Cerebellar nuclear complex (tissue), 1 donor: ENCODE measurements at places on chromosomes 13 and 19.

- no peak for DNase-seq
Observed at GRCh38 chr13:51584731-51585672, 740 bp downstream of the WDFY2 start.

- DNase-seq, result no peak
Observed at GRCh38 chr13:31485183-31485582, 254.1 kb upstream of the RXFP2 start.

DNA sequence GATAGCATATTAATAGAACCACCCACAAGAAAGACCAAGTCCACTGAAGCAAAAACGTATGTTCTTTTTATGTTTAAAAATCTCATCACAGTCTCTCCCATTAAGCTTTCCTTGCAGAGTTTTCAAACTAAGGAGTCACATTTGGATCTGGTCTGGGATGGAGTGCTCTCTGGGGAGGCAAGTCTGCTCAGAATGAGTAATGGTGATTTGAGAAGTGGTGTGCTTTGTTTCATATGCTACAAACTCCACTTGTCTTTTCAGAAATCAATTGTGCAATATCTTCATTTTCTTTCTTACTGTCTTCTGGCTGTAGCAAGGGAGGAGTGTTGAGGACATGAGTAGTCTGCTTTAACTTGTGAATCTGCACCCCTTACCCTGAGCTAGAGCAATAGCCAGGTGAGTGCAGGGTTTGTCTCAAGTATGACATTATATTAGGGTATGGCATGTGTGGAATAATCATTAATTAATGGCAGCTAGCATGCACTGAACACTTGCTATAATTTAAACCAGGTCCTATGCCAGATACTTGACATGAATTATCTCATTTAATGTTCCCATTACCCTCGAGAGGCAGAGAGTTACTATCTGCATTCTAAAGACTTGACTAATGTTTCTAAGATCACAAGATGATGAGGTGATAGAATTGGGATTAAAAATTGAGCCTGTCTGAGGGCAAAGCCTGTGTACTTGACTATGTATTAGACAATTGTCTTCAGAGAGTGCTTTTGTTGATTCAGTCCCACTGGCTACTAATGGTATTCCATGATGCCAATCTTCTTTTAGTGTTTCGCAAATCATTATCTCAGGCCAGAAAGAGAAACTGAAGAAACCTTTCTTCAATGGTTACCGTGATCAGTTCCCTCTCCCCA, 171.8 kb downstream of the GPC6 start:
- DNase-seq, result no peak

DNA sequence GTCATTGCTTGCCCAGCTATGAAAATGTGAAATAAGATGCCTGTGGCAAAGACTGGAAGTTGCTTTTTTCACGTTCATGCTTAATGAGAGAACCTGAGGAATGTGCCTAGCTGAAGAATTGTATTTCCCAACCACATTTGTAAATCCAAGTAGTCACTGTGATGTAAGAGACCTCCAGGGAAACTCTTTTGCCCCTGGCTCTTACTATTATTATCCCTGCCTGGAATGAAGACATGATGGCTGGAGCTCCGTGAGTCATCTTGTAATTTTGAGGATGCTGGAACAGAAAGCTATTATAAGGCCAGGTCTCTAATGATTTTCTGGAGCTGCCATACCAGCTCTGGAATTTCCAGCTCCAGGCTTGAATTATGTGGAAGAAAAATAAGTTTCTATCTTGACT, 894.3 kb downstream of the DIAPH3 start:
- no peak for DNase-seq

GRCh38 chr13:34414616-34415015, 527.5 kb upstream of the NBEA start:
- no peak for DNase-seq
